Stimulated activated CD4-positive, alpha-beta T cell treated with anti-CD3 and anti-CD28 coated beads, Interleukin-4, amount 100 ng/mL, for 1 hour (primary cell): ENCODE measurements at places on chromosomes 1 and 21.
A peak's percentile ranks its signal among the peaks of the same experiment; 100 is the strongest.

GRCh38 chr21:15650735-15651134, 79.0 kb upstream of the USP25 start:
- no peak for DNase-seq

DNA sequence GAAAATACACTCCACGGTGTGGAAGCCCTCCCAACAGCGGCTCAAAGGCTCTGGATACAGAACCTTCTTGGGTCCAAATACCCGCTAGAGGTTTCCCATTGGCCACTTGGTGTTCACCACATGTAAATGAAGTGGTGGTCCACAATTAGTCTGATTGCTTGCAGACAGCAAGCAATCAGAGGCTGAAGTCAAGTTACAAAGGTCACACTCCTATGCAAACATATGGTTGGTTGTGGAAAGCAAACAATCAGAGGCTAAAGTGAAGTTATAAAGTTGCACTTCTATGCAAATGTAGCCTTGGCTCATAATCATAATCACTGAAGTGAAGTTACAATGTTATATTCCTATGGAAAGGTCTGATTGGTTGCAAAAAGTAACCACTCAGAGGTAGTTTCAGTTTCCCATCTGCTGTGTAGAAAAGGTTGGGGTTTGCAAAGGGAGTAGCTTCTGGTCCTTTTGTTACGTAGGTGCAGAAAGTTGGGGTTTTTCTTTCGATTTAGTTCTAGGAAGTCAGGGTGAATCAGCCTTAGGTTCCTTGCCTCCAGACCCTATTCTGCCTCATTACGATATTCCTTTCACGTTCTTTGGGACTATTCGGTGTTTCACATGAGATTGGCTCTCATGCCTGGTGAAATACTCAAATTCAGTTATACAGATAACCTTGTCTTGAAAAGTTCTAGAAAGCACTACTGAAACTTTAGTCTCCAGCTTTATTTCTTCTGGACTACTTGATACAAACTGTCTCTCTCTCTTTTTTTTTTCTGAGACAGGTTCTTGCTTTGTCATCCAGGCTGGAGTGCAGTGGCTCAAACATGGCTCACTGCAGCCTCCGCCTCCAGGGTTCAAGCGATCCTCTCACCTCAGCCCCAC, 36.7 kb upstream of the MTF2 start:
- peak; percentile 3 for DNase-seq

- DNase-seq = no peak
These were observed 97.8 kb downstream of the BEND5 start for GRCh38 chr1:48678710-48679505.

DNA sequence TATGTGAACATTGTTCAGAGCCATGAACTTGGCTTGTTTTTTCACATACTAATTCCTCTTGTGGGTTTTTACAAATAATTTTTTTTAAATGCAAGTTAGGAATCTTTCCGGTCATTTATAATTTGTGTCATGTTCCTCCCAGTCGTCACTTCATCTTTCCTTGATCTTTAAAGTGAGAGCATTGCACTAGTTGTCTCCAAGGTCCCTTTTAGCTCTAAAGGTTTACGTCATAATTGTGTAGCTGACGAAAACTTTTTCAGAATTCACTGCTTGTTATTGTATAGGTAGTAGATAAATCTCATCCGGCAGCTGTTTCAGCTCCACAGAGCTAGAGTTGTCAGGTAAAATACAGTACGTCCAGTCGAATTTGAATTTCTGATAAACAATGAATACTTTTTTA, 33.6 kb downstream of the SOAT1 start:
- no peak for DNase-seq

DNA sequence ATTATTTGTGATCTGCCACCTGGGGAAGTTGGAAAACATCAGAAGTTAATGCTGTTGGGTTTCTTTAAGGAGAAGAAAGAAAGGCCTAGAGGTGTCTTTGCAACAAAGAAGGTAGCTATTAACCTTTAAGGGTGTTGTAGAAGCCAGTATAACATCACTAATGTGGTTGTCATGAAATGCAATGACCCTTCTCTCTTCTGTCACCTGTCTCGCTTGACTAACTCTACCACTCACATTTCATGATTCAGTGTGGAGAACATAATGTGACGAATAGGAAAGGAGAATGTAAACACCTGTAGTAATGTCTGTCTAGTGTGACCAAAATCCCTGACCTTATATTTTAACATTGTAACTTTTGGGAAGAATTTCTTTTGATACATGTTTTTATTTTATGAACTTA, 211.7 kb upstream of the UBE2U start:
- no peak for DNase-seq

GRCh38 chr1:221963742-221964141, 221.9 kb upstream of the DUSP10 start:
- no peak for DNase-seq

GRCh38 chr1:34597877-34598514, 156.9 kb upstream of the GJB5 start:
- peak; percentile 51 for DNase-seq

DNA sequence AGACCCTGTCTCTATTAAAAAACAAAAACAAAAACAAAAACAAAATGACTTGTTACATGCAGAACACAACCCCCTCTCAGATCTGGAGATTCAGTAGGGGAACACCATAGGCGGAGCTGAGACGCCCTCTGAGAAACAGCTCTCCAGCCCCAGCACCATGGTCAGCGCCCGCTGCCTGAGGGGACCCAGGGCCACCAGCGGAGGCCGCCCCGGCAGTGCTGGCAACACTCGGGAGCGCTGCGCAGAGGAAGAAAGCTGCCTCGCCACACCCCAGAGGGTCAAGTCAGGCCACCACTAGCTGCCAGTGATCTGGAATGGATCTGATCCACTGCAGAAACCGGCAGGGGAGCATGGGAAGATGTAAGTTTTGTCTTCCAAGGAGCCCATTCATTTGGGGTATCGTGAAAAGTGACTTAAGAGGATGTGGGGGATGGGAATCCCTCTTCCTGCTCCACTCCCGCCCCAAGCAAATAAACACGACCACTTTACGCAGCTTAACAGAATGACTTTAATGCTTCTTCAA, 3.1 kb downstream of the ACTA1 start:
- peak; percentile 50 for DNase-seq

GRCh38 chr21:41573902-41574690, 66.1 kb upstream of the TMPRSS2 start:
- DNase-seq = no peak

- peak; percentile 44 for DNase-seq
These were observed 16.1 kb downstream of the ENSA start for GRCh38 chr1:150613061-150613920.

DNA sequence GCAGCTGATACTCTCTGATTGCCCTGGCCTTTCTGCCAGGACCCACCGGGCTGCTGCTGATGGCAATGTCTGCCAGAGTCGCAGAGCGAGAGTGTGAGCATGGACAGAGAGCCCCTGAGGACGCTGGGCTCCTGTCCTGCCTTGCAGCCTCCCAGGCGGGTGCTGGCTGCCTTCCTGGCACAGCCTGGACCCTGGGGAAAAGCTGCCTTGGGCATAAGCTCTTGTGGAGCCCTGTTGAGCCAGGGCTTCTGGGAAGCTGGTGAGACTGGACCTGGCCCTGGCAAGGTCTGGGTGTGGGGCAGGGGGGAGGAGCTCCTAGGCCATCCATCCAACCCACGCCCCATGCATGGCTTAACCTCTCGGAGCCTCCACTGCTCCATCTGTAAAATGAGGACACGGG, 105.8 kb upstream of the WNT4 start:
- no peak for DNase-seq

DNA sequence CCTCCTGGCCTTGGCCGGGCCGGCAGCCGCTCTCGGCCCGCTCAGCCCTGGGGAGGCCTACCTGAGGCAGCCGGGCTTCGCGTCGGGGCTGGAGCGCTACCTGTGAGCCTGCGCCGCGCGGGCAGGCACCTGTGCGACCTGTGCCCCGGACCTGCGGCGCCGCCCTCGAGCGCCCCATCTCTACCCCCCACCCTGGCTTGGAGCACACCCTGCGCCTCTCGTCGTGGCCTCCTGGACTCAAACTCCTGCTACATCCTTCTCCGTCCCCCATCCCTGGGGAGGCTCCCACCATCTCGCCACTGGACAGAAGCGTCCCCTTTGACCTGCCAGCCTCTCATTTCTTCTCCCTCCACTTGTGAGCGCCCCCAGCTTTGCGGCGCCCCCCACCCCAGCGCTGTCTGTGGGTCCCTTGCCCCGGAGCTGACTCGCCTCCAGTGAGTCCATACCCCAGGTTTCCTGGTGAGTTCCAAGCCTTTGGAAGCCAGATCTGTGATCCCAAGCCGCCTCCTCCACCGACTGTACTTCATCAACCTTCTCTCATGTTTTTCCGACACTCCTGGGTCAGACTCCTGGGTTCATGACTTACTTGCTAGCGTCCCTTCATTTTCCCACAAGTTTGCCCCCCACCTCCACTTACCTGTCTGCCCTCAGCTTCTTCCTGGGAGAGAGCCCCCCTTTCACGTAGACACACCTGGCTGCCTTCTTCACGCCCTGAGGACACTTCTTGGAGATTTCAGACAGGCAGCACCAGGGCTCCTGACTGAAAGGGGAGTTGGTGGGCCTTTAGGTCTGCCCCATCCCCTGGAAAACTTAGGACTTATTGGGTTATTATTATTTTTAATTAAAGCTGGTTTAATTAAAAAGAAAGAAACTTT, 1.3 kb downstream of the FOXE3 start:
- no peak for DNase-seq
